ENCODE measurements at places on chromosomes 13 and 19.

- peaks cover 2% of the 10 kb centered on the region for H3K27me3 ChIP-seq
- H3K27ac ChIP-seq: no peak overlapping the region
- no peaks in the 10 kb centered on the region for H3K36me3 ChIP-seq
Measured at GRCh38 chr19:5832527-5833216, 6.8 kb downstream of the FUT6 start.

DNA sequence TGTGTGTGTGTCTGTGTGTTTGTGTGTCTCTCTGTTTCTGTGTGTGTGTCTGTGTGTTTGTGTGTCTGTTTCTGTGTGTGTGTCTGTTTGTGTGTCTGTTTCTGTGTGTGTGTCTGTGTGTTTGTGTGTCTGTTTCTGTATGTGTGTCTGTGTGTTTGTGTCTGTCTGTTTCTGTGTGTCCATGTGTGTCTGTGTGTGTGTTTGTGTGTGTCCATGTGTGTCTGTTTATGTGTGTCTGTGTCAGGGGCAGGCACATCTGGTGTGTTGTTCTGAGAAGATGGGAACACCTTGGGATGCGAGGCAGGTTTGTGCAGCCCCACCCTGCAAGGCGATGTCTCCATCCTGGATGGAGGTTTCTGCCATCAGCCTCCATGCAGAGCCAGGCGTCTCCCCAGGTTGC, 275.8 kb upstream of the SOX1 start:
- no peaks in the 10 kb centered on the region for H3K36me3 ChIP-seq
- H3K27me3 ChIP-seq: no peaks in the 10 kb centered on the region

- H3K4me1 ChIP-seq: no peaks in the 10 kb centered on the region
- DNase-seq: no peak
- H3K27ac ChIP-seq: no peak overlapping the region
- no peaks in the 10 kb centered on the region for H3K27me3 ChIP-seq
- no peaks in the 10 kb centered on the region for H3K36me3 ChIP-seq
Measured at GRCh38 chr13:60944863-60945262, 470.8 kb downstream of the PCDH20 start.

DNA sequence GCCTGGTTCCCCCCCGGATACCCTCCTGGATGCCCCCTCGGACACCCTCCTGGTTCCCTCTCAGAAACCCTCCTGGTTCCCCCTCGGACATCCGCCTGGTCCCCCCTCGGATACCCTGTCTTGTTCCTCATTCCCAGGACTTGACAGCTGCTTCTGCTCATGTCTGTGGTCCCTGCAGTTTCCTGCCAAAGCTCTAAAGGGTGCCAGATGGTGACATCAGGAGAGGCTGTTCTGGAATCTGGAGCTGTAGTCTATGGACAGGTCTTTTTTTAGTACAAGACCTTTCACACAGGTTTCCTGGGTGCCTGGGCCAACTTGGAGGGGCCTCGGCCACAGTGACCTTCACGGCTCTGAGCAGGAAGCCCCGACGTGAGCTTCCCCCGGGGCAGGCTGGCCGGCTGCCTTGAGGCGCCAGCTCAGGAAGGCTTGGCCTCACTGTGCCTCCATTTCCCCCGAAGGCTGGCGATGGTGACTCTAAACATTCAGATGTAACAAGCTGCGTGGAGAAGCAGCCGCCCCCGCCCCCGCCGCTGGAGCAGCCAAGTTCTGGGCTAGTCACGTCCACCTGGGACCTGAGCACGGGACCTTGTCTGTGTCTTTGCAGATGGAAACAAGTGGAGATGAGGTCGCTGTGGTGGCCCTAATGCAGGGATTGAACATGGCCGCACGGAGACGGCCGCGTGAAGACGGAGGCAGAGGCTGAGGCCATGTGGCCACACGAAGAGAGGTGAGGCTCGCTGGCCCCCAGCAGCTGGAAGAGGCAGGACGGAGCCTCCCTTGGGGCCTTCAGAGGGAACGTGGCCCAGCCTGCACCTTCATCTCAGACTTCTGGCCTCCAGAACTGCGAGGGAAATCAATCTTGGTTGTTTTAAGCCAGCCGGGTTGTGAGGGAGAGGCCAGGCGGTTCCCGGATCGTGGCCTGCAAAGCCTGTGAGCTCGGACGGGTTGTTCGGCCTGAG, 12.7 kb downstream of the SGTA start:
- DNase-seq: no peak
- H3K36me3 ChIP-seq: peaks cover 4% of the 10 kb centered on the region
- peaks cover 12% of the 10 kb centered on the region for H3K4me1 ChIP-seq

DNA sequence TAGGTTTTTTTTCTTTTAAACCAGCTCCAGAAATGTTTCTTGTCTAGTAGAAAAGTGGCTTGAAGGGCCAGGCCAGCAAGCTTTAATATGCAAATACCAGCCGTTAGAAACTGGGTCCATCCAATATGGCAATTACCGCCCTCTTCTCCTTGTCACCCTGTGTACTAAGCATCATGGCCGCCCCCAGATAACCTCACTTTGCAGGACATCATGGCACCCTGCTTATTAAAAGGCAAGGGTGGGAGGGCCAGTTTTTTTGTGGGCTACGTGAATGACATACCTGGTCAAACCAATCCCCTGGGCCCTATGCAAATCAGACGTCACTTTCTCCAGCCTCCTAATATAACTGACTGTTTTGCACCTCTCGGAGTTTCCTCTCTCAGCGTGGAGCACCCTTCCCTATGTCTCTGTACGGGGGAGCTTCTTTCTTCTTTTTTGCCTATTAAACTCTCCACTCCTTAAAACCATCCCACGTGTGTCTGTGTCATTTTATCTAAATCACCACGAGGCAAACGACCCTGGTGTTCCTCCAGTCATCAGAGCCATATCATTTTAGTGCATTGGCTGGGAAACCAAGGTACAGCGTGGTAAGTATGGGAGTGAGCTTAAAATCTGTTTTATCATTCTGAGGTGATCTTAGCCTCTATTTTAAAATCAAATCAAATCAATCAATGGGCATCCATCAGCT, 27.7 kb downstream of the OXGR1 start:
- H3K27ac ChIP-seq: no peak overlapping the region
- no peaks in the 10 kb centered on the region for H3K27me3 ChIP-seq
- no peak overlapping the region for H3K4me3 ChIP-seq
- no peaks in the 10 kb centered on the region for H3K36me3 ChIP-seq

All from activated T-helper 1 cell treated with anti-CD3 and anti-CD28 coated beads, Interleukin-12 subunit alpha, Interleukin-12 subunit beta, Interleukin-2, Interleukin-4 antibody, amounts not matched to agents 30 ng/mL and 10 ng/mL and 1 ng/mL, durations not matched to agents 14 hours and 24 hours and 36 hours (primary cell).